SW 1271 (cell line): ENCODE measurements at places on chromosomes 11 and 22.

GRCh38 chr11:64621283-64622019 is 30.4 kb downstream of the SLC22A12 start:
- DNase-seq = no peak

DNA sequence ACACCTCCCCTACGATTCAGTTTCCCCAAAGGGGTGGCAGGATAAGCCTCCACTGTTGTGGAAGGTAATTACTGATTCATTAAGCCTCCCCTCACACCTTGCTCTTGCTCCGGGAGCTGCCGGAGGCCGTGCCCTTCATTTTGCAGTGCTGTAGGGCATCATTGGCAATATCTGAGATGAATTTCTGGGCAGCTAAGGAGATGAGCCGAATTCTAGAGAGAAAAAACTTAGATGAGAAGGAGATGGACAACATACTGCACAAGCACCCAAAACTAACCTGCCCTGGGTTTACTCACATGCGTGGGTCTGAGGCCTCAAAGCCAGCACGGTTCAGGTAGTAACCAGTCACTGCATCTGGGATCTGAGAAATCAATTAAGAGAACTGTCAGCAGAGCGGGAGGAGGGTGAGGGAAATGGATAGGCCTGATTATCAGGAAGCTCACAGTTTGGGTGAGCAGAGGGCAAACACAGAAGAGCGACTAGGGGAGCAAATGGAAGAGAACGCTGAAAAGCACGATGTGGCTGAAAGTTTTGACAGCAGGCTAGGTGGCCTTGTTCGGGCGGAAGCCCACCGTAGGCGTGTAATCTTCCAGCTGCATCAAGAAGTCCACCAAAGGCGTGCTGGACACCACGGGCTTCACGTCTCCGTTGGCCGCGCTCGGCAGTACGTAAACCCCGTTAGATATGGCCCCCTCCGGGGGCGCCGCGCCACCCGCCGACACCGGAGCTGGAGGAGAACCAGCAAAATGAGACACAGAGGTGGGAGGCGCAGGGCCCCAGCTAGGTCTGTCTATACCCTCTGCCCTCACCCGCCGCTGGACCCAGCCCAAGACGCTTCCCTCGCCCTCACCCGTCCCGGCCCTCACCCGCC is 689 bp downstream of the TAF10 start:
- DNase-seq = no peak

GRCh38 chr11:15747671-15748070 is 608.7 kb downstream of the SOX6 start:
- DNase-seq = no peak

GRCh38 chr11:48001438-48002021 is 21.2 kb downstream of the PTPRJ start:
- no peak for DNase-seq

GRCh38 chr22:20654343-20655208 is 119.3 kb upstream of the SERPIND1 start:
- no peak for DNase-seq

DNA sequence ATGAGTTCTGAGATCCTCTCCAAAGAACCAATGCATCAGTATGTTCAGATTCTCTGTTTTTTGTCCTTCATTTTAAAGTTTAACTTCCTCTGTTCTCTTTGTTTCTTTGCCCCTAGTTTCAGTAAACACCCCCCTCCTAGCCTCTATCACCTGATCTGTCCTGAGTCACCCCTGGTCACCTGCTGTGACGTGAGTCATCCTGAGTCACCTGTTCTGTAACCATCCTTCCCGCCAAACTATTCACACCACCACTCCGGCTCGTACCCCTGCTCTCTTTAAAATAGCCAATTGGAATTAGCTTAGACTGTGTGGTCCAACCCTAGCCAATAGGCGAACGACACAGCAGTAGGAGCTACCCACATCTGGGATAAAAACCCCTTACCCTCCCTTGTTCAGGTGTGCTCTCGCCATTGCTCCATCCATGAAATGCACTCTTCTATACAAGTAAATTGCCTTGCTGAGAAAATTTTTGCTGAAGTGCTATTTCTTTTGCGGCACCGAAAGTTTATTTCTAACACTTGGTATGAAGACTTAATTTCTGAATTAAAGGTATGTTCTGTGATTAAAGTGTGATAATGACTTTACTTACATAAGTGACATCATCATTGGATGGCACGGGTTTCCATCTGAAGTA is 318.4 kb downstream of the AASDHPPT start:
- DNase-seq = no peak

GRCh38 chr11:2540223-2540991 is 95.6 kb downstream of the KCNQ1 start:
- DNase-seq = no peak

GRCh38 chr11:61068581-61068980 is 33.7 kb upstream of the CD5 start:
- DNase-seq = no peak

DNA sequence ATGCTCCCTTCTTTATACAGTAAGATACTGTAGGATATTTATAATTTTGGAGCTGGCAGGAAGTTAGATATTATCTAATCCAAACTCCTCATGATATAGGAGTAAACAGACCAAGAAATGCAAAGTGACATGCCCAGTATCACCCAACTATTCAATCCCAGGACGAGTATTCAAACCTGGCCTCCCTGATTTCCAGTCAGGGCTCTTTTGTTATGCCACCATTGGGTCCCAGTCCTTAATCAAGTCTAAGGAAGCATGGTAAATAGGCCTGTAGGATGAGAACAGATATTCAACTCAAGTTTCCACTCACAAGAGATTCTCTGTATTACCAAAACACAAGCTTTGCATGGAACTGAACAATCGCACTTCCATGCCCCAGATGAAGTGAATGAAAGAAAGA is 484.0 kb upstream of the API5 start:
- no peak for DNase-seq

GRCh38 chr11:33931067-33931466 is 39.2 kb upstream of the LMO2 start:
- no peak for DNase-seq

- no peak for DNase-seq
Observed at GRCh38 chr11:11081776-11082175, 223.9 kb upstream of the ZBED5 start.

- no peak for DNase-seq
Observed at GRCh38 chr22:34096770-34097169, 176.5 kb upstream of the LARGE1 start.

DNA sequence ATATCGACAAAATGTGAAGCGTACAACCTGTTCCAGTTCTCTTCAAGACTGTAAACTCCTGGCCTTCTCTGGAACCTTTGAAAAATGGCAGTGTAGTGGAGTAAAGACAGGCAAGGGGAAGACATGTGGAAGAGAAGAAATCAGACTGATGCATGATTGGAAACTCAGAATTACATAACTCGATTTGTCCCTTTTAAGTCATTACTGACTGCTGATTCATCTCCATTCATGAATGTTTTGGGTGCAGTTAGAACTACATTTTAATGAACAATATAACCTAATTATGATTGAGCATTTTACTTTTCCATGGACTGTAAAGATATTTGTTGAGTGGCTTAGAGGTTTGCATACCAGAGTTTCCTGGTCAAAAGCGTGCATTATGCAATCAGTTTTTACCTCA is 32.9 kb downstream of the FAT3 start:
- DNase-seq = no peak

DNA sequence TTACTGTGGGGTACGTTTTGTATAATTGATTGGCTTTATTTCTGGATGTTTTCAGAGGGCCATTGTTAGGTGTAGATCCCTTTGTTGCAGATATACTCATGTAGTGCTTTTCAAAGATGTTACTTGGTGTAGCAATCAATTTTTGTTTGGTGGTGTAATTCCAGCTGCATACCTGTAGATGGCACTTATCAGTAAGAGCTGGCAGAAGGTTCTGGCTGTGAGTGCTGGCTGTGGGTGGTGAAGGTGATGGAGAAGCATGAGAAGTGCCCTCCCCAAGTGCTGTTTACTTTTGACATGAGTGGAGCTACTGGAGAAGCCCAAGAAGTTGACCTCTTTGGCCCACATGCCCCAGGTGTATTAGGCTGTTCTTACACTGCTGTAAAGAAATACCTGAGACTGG is 1074.9 kb downstream of the FAM181B start:
- DNase-seq = no peak

DNA sequence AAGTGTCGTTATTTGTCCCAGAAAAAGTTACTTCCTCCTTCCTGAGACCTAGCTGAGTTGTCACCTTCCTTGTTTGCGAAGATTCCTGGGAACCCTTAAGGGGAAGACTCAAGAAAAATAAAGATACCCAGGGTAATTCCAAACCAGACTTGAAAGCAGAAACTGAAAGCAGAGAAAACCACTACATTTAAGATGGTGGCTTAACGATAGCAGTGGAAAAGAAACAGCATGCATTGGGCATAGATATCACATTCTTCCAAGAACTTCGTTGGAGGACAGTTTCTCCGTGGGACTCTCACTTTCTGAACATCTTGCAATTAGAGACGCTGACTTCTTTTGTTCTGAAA is 89.1 kb downstream of the FAM76B start:
- DNase-seq = no peak

- no peak for DNase-seq
Observed at GRCh38 chr11:635945-636510, 1.0 kb upstream of the DRD4 start.

- DNase-seq = no peak
Observed at GRCh38 chr11:83132191-83132590, 24.7 kb upstream of the PCF11 start.

DNA sequence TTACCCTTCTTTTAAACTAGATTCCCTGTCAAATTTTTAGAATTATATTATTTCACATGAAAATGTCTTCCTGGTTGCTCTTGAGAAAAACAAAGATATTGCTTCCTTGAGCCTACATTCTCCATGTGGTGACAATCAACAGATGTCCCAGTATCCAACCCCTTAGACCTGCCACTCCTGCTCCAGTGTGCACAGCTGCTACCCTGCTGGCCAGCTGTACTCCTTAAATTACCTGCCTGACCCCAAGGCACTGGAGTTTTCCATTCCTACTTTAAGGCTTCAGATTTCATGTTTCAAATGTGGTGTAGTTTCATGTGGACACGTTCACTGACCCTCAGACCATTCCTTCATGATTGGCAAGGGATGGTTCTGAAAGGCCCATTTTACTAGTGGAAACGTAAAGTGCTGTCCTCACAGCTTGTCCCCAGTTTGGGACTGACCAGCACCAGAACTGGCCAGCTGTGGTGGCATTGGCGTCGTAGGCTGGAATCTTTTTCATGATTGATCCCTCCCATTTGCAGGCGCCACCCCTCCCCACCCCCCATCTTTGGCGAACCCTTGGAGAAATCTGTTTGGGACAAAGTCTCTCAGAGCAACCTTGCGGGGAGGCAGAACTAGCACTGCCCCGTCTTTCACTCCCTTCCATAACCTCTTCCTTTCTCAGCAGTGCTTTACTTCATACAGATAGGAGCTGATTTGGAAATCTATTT is 123.5 kb downstream of the DBX1 start:
- no peak for DNase-seq

DNA sequence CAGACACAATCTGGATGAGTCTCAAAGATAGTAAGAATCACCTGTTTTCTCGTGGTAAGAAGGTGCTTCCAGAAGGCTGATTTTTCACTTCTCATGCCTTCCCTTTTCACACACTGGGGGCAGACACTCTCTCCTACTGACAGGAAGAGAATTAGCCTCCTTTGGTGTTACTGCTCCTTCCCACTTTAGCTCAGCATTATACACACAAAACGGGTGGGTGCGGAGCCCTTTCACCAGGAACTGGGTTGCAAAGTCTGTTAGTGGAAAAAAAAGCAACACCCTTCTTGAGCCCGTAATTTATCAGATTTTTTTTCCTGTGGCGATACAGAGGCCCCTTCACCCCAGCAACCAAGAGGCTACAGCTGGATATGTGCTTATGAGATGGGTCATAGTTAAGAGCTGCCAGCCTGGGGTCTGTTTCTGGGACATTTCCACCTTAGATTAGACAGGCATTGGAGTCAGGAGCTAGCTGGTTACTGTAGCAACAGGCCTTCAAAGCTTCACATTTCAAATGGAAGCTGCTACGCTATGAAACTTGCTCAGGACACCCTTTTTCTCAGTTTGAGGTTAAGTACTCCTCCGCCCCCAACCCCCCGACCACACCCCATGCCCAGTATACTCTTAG is 48.1 kb downstream of the SNX19 start:
- no peak for DNase-seq

GRCh38 chr22:44288913-44289312 is 23.8 kb downstream of the SHISAL1 start:
- no peak for DNase-seq

DNA sequence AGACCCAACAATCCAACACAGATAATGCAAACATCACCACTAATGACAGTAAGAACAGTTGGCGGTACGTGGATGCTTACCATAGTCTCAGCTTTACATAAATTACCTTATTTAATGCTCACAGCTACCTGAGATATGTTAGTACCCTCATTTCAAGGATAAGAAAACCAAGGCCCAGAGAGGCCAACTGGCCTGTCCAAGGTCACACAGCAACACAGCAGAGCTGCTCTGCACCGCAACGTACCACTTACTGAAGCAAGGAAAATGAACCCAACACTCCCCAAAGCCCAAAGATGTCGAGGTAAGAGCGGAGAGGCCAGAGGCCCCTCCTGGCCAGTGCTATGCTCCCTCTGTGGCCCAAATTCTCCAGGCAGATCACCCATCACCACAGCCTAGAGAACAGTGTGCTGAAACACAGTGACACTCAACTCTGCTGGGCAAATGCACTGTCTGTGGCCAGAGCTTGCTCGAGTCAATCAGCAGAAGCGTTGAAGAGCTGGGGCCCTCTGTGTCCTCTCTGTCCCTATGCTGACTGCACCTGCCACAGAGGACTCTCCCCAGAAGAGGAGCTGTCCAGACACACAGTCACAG is 14.0 kb downstream of the SHANK2 start:
- DNase-seq = no peak

DNA sequence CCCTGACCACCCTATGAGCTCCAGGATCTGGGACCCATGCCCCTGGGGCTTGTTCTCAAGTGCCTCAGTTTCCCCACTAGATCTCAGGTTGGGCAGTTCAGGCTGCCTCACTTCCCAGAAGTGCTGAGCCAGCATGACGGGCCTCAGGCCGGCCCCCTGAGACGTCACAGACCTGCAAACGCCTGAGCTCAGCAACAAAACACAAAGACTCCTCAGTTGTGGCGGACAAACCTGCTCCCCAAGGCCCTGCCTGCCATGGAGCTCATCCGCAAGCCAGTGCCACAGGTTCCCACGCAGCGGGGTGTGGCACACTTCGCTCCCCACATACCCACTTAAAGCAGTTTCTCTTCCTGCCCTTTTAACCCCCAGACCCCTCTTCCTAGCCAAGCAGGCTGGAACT is 45.2 kb downstream of the NECTIN1 start:
- no peak for DNase-seq

- DNase-seq = no peak
Observed at GRCh38 chr11:104090767-104091166, 54.3 kb downstream of the DDI1 start.

- DNase-seq = no peak
Observed at GRCh38 chr11:120805960-120806555, 217.8 kb upstream of the TBCEL start.

DNA sequence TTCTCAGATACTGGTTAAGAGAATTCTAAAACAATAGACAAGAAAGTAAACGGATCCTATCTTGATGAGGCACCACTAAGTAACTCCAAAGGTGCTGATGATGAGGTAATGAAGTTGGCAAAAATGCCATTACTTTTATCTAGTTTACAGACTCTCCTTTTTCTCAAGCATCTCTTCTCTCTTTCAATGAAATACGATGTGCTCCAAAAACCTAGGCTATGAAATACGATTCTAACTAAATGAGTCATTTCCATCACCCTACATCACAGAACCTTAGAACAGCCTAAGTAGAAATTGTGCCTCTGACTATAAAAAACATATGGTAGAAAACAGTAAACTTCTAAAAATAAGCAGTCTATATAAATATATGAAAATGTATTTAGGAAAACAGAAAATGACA is 58.9 kb upstream of the ARHGAP32 start:
- DNase-seq = no peak

- no peak for DNase-seq
Observed at GRCh38 chr22:22771696-22772377, 115.8 kb upstream of the IGLL5 start.
